Suppressor macrophage (primary cell): ENCODE measurements at places on chromosomes 6 and 20.
A peak's percentile ranks its signal among the peaks of the same experiment; 100 is the strongest.

DNA sequence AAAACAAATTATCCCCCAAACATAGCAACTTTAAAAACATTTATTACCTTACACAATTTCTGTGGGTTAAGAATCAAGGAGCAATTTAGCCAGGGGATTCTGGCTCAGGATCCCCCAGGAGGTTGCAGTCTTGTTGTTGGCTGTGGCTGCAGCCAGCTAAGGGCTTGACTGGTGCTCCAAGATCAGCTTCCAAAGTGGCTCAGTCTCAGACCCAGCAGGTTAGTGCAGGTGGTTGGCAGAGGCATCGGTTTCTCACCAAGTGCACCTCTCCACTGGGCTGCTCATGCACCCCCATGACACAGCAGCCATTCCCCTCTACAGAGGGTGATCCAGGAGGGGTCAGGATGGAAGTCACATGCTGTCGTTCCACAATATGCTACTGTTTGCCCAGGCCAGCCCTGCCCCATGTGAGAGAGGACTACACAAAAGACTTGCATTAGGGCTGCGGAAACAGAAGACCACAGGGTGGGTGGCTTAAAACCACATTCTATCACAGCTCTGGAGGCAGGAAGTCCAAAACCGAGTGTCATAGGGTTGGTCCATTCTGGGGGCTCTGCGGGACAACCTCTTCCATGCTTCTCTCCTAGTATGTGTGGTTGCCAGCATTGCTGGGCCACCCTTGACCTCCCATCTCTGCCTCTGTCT, 125.8 kb downstream of the C6orf118 start:
- DNase-seq, result no peak

DNA sequence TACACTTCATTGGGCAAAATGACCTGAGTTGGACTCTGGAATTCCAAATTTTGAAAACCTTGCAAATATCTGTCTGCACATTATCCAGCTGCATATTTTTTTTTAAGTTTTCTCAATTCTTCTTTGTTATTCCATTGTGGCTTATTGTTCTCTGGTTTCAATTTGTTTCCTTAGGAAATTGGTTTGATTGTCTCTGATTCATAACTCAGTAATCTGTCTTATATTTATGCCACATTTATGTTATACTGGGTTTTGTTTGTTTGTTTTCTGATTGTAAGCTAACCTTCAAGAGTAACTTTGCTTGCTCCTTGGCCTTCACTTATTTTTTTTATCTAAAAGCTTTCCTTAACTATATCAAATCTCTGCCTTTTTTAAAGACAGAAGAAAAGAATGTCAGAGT, 193.3 kb upstream of the PLCB4 start:
- no peak for DNase-seq

DNA sequence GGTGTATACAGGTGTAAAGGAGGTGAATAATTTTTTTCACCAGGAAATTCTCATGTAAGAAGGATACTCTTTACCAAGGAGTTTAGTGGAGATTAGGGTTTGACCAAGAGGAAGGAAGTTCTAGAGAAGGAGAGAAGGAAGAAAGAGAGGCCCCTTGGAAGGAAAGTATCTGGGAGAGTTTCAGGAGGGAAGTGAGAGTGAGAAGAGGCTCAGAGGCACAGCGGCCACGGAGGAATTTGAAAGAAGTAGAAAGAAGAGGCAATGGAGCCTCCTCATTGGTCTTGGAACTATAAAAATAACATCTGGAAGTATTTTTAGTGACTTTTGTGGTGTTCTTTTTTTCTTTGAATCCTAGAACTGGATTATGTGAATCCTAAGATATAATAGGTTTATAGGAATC, 50.8 kb upstream of the MCUR1 start:
- DNase-seq, result peak; percentile 39

- DNase-seq, result no peak
Measured at GRCh38 chr20:57087102-57087501, 179.3 kb downstream of the BMP7 start.

DNA sequence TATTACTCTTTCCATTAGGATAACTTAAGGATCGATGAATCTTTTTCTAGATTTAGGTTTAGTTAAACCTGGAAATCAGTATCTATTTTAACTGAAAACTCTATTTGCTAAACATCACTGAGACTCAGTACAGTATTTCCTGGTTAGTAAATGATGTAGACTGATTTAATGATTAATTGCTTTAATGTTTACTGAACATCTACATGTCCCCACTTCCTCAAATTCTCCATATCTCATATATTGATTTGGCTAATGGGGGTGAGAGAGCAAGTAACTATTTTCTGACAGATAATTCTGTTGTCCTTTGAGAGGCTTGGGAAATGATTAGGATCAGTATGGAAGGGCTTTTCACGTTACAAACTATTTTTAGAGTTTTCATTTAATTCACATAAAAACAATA, 10.3 kb downstream of the MKKS start:
- no peak for DNase-seq

- DNase-seq, result peak; percentile 84
Measured at GRCh38 chr6:110181131-110182030, 1.2 kb downstream of the CDC40 start.

DNA sequence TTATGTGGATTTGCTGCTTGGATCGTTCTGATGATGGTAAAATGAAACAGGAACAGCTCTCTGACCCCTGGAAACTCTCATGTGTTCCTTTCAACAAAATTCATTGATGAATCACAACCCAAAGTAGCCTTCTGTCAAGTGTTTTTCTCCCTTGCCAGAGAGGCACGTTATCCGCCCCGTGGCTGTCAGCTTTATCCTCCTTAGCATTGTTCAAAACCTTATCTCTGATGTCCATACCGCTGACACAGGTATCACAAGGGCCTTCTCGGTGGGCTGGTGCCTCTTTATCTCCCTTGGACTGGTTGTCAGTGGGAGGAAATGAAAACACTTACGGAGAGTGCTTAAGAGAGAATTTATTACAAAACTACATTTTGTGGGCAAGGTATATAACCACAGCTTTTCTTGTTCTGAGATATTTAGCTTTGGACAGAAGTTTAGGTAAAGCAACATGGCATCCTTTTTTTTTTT, 84.9 kb downstream of the TIAM2 start:
- no peak for DNase-seq

GRCh38 chr6:143062551-143062950, 1.9 kb downstream of the AIG1 start:
- DNase-seq, result no peak

DNA sequence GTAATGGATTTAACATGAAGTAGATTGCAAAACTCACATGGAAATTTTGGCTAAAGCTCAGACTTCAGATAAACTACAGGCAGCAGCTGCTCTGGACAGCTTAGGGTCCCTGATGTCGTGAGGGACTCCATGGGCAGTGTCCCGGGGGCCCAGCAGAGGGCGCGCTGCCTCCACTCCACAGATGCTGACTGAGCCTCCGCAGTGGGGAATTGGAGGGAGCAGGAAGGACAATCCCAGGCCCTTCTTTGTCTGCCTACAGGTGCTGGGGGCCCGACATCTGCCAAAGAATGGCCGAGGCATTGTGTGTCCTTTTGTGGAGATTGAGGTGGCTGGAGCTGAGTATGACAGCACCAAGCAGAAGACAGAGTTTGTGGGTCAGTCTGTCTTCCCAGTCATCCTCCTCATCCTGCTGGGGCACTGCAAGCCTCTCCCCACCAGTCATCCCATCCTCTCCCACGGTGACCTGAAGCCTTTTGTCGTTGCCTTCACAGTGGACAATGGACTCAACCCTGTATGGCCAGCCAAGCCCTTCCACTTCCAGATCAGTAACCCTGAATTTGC, 35.9 kb downstream of the PLCG1 start:
- peak; percentile 83 for DNase-seq

DNA sequence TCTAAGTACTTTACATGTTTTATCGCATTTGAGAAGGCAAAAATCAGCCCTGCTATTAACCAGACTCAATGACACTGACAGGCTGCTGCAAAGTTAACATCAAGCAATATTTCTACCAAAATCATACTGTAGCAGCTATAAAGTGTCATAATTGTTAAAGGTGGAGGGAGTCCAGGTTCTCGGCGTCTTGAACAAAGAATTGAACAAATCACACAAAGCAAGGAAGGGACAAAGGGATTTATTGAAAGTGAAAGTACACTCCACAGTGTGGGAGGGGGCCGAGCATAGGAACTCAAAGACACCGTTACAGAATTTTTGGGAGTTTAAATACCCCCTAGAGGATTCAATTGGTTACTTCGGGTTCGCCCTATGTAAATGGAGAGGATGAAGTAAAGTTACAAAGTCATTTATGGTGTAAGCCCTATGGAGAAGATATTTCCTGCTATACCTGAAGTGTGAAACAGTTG, 12.9 kb upstream of the ZNF391 start:
- DNase-seq, result no peak

DNA sequence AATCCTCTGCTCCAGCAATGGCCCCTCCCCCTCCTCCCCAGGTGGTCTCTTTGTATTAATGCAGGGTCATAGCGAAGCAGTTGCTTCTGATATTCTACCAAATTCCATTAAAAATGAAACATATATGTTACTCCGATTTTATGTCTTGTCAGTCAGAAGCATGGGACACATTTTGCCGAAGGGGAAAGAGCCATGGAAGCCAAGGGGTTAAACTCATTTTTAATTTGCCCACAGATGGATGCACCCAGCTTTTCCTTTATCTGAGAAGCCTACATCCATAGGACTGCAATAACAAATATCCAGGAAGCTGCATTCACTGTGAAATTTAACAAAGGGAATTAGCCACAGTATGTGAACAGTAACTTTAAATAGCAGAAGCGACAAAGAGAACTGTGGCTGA, 688.2 kb downstream of the QKI start:
- no peak for DNase-seq

DNA sequence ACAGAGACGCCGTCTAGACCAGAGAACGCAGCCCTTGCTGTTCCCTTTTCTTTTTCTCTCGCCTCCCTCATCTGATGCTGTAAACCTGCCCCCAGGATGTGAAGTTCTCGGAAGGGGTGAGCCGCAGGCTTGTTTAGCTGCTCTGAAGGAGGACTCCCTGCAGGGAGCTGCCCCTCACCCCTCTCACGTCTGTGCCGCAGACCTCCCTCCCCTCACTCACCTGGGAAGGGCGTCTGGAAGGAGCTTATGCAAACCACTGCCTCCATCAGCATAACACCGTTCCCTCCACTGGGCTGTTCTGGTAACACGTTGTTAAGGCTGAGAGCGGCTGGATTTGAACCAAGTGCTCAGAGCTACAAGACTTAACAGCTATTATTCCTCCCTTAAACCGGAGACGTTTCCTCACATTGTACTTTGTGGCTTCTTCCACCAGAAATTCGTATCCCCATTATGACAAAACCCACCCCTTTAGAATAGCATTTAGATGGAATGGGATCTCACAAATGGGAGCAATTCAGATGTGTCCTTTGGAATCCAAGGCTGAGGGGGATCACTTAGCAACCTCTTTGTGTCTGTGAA, 99.8 kb downstream of the SMOC2 start:
- DNase-seq, result no peak

DNA sequence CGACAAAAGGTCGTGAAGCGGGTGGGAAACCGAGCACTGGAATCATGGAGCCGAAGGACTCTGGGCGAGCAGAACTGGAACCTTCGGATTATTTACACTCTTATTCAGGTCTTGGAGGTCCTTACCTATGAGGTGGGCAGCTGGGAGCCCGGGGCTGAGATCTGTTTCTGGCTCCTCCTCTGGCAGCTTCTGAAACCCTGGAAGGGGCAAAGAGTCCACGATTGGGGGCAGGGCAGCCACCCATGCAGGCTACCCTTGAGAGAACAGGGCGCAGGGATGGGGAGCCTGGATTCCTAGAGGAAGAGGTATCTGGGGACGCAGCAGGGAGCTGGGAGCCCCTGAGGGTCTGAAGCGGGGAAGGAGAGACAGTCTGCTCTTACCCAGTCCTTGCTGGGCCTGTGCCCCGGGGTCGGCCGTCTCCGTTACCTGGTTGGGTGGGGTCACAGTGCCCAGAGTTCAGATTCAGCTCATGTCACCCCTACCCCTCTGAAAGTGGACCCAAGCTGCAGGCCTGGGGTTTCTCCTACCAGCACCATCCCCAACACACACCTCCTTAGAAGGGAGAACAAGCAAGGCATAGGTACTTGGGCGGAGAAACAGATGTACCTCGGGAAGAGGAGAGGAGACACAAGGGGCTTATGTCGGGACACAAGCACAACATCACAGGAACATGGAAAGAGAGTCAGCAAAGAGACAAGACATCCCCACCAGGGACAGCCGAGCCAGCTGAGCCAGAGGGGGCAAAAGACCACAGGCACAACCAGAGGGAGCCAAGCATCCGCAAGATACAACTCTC, 592 bp downstream of the LTB start:
- no peak for DNase-seq

DNA sequence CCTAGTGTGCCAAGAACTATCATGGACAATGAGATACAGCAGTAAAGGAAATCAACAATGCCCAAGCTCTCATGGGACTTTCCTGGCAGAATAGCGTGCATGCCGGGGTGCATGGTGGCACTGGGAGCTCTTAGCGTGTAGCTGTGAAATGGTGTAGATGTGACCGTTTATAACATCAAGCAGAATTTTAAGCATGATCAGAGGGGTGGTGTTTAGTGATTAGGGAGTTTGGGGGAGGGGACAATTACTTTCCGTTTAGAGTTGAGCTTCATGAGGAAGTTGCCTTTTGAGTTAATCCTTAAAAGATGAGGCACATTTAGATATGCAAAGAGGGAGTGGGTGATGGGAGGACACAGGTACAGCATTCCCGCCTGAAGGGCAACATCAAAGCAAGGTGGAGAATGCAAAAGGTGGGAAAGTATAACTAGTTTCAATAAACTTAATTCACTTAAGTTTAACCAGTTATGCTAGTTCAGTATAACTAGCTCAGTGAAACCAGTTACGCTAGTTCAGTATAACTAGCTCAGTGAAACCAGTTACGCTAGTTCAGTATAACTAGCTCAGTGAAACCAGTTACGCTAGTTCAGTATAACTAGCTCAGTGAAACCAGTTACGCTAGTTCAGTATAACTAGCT, 661.6 kb downstream of the QKI start:
- DNase-seq, result no peak
